Activated T-cell treated with anti-CD3 and anti-CD28 coated beads for 24 hours (primary cell): ENCODE measurements at places on chromosomes 2 and 18.

DNA sequence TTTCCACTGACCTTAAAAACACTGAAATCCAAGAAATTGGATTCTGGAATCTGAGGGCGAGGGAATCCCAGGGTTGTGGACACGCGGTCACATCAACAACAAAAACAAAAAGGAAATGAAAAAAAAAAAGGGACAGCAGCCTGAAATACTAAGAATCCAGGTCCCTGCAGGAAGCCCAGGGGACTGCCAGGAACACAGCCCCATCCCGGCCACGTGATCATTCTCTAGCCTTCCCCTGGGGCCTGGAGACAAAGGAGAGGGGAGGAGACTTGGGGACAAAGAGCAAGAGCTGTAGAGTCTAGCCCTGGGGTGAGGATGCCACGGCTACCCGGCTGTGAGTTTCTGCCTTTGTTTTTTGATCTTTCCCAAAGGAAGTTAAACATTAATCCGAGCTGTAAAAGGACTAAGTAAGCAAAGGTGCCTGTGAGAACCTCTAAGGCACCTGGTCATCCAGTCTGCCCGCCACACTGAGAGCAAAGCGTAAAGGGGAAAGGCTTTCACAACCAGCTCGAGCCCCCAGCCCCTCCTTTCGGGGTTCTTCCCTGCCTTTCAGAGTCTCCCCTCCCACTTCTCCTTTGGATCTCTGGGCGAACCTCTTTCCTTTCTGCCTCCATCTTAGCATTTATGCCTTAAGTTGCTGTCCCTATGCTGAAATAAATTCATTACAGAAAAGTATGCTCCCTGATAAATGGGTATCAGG is 57.9 kb upstream of the MSH2 start:
- no peak for DNase-seq

DNA sequence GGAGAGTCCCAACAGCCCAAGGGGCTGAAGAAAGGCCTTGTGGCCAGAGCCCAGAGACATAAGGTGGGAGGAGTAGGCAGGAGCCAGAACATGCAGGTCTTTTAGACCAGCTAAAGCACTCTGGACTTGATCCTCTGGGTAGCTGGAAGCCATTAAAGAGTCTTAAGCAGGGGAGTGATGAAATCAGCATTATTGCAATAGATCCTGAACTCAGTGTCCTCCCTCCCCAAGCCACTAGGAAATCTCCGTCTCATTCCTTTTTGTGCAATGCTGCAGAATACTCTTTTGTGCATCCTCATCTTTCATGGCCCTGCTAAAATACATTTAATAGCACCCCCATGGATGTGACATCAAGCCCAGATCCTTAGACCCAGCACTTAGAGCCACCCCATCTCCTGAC is 58.6 kb upstream of the ZCCHC2 start:
- no peak for DNase-seq

DNA sequence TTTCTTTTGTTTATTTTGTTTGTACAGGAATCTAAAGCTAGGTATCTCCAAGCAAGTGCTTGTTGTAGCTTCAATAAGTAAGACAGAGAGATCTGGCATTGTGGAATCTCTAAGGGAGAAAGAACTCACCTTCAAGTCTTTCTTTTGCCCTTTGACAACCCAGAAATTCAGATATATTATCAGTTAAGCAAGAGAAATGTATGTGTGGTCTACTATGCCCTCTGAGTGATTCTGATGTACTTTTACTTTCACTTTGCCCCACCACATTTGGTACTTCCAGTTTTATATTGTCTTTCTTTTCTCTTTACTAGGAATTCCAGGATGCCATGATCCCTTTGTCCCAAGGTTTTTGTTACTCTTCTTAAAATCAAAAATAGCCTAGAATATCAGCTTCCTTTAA is 259.6 kb upstream of the PIK3C3 start:
- DNase-seq, result no peak

DNA sequence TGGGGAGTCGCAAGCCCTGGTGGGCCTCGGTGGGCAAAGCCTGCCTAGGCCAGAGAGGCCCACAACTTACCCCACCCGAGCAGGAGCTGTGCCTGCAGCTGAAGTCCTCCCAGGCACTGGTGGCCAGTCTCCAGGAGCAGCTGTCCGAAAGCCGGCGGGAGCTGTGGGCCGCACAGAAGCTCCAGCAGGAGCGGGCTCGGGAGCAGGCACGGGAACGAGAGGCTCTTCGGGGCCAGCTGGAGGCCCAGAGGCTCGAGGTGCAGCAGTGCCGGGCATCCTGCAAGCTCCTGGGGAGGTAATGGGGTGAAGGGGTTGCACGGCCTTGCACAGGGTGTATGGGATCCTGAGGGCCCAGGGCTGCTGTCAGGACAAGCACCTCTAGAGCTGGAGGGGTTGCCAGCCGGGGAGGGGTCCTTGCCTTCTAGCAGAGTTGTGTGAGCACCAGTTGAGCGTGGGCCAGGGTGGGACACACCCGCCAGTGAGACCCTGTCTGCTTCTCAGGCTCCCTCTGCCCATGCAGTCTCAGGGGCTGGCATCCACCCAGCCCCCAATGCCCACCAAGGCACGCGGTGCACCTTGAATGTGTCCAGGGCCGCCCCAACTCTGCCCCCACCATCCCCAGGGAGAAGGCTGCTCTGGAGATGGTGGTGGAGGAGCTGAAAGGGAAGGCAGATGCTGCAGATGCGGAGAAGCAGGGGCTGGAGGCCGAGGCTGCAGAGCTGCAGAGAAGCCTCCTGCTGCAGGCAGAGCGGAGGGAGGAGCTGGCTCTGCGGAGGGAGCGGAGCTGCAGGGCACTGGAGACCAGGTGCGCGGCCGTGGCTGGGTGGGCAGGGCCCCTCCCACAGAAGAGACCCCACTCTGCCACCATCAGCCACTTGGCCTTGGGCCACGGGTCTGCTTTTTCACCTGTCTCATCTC is 27.2 kb downstream of the CROCC2 start:
- DNase-seq, result no peak

DNA sequence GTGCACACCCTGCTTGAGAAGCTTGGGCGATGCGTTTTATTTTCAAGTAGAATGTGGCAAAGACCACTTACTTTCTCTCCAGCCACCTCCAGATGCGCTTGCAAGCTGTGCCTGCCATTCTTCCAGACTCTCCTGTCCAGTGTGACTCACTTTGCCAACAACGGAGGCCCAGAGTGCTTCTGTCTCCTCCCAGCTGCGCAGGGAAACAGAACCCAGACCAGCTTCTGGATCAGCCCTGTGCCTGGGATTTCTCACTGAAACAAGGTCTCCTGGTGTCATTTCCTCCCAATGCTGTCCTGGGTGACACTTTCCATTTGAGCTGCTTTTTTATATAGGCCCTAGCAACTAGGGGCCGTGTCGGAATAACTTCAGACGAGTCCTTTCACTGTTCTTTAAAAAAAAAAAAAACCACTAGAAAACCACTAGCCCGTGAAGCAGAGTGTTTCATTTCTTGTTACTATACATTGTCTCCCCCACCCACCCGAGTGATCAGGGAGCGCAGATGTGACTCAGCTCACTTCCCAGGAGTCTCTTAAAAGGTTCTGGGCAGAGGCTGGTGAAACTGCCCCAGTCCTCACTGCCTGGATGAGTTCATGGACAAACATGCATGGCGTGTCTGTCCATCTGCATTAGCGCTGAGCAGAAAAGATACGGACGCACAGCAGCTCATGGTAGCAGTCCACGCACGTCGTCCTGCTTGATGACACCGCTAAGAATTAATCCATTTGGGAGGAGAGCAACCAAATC is 25.3 kb upstream of the RPL31 start:
- no peak for DNase-seq

DNA sequence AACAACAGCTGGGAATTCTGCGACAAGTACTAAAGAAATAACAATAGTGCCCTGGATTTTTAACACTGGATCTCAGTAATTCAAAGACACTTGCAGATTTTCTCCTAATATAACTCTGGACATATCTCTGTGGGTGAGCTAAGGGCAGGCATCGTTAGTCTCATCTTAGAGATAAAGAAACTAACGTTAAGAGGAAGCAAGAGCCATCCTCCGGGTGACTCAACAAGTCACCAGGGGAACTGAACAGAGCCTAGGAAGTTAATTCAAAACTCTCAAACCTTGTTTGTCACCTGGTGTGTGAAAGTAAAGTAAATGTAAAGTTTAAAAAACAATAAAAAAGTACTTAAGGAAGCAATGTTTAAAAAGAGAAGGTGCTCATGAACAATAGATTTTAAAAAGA is 41.6 kb upstream of the NRP2 start:
- no peak for DNase-seq

GRCh38 chr2:237092920-237093781 is 7.5 kb downstream of the COPS8 start:
- no peak for DNase-seq

GRCh38 chr18:48459465-48459864 is 50.3 kb upstream of the ZBTB7C start:
- no peak for DNase-seq

DNA sequence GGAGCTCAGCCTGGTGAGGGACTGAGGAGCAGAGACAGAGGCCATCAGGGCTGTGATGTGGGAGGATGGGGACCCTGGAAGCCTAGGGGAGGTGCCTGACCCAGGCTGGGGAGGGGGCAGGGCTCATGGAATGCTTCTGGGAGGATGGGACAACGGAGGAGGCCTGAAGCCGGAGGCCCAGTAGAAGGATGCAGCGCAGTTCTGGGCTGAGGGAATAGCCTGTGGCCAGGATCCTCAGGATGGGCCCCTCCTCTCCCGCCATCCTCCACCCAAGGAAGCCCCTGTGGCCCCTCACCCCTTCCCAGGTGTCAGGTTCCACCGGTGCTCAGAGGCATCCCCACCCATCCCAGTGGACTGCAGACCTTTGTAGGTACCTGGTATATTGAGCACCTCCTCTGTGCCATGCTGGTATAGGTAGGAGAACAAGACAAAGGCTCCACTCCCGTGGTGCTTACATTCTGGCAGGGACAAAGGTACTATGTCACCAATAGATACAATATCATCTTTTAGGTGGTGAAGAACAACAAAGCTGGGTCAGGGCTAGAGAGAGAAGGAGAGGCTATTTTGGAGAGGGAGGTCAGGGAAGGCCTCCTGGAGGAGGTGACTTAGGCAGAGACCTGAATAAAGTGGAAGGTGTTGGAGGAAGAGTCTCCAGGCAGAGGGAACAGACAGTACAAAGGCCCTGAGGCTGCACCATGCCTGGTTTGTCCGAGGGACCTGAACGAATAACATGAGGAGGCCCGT is 2.7 kb downstream of the ZAP70 start:
- no peak for DNase-seq

- no peak for DNase-seq
These were observed 41.0 kb downstream of the COPS8 start for GRCh38 chr2:237126519-237127174.

DNA sequence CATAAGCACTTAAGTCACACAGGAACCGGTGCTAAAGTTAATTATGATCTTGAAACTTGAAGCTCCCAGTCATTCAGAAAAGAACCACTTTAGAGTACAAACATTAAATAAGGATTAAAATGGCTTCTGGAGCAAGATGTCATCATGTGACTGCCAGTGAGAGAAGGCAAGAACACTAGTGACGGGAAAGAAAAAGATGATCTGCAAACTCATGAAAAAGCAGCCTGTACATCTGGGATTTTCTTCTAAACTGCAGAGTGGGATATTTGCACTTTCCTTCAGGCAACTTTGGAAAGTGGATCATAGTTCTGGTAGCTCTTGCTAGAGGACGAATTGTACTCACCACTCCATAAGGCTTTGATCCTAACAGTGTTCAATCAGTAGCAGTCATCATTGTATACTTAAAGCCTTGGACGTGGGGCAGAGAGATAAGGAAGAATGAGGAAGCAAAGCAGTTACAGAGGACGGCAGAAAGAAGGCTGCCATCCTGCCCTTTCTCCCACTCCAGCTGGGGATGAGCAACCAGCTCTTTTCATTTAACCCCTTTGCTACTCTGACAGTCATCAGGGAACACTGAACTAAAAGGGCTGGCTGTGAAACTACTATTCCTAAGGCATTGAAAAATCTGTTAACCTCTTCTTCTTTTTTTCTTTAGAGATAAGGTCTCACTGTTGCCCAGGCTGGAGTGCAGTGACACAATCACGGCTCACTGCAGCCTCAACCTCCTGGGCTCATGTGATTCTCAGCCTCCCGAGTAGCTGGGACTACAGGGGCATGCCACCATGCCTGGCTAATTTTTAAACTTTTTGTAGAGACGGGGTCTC is 18.1 kb downstream of the ABHD3 start:
- DNase-seq, result no peak

DNA sequence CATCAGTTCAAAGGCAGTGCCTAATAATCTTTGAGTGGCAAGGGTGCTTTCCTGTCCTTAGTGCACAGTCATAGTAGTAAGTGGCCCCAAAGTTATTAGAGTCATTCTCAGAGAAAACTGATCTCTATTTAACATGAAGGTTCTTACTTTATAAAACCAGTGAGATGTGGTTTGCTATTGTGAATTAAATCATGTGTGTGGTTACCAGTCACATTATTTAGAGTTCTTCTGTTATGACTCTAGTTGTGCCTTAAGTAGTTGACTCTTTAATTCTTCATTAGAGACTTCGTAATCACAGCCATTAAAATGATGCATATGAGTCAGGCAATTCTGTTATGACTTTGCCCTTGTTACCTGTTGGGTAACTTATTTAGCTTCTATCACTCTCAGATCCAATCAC is 1392.9 kb upstream of the ACVR2A start:
- DNase-seq, result no peak

DNA sequence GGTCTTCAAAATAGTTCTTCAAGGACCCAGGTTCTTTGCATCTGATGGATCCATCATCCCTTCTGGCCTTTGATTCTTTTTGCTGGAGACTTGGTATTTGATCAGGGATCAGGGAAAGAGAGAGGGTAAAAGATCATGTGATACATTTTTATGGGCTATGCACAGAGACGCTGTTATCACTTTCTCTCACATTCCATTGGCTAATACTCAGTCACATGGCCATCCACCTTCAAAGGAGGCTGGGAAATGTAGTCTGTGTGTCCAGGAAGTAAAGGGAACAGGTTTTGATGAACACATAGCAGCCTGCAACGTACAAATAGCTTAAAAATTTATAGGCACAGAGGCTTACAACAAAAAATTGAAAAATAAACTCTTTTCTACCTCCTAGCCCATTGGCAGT is 629.6 kb upstream of the FANCL start:
- DNase-seq, result no peak

- no peak for DNase-seq
These were observed 14.9 kb downstream of the PROKR1 start for GRCh38 chr2:68658266-68658665.

- no peak for DNase-seq
These were observed 198.9 kb upstream of the PIK3C3 start for GRCh38 chr18:41756141-41756540.

GRCh38 chr2:212328136-212328535 is 210.5 kb downstream of the ERBB4 start:
- DNase-seq, result no peak

- no peak for DNase-seq
These were observed 70.0 kb upstream of the ATIC start for GRCh38 chr2:215241791-215242305.

- DNase-seq, result no peak
These were observed 32.6 kb downstream of the MRPL44 start for GRCh38 chr2:223989856-223990232.
